Mesothelial cell of epicardium (in vitro differentiated cells): ENCODE measurements at places on chromosomes 11 and 22. TPM values are rescaled to one million over a fixed set of nuclear protein-coding genes. Genes with fewer than 3 reads are reported as not detected.
A peak's percentile ranks its signal among the peaks of the same experiment; 100 is the strongest.

GRCh38 chr11:126548581-126549550, 193.4 kb downstream of the ST3GAL4 start:
- DNase-seq = no peak

GRCh38 chr11:8213376-8213775, 44.6 kb upstream of the RIC3 start:
- DNase-seq = no peak

GRCh38 chr11:43396617-43397016, 37.9 kb downstream of the TTC17 start:
- DNase-seq = no peak

- no peak for DNase-seq
Observed at GRCh38 chr22:48585916-48586798, 1241.5 kb downstream of the BRD1 start.

BSCL2 gene
- 56.9 to 61.4 TPM (median 58.3 TPM) in 3 replicates for total RNA-seq

DNA sequence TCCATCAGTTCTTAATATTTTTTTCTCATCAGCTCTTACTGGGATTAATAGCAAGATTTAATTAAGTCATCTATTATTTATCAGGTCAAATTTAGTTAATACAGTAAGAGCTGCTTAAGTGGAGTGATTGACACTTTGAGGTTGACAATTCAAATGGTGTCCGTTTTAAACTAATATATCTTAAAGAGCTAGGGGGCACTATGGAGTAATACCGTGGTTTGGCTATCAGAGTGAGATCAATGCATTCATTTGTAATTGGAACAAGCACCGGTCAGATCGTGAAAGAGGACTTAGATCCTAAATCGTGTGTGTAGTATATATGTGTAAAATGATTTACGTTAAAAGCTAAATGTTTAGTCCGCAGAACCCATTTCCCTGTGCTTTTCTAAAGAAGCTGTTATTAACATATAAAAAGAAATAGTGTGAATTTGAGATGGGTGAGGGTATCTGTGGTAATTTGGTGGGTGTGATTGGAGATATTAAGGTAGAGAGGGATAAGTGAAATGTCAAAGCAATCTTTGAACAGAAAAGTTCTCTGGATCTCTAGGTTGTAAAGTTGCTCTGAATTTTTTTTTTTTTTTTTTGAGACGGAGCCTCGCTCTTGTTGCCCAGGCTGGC, 2.3 kb downstream of the SIK2 start:
- no peak for DNase-seq

DNA sequence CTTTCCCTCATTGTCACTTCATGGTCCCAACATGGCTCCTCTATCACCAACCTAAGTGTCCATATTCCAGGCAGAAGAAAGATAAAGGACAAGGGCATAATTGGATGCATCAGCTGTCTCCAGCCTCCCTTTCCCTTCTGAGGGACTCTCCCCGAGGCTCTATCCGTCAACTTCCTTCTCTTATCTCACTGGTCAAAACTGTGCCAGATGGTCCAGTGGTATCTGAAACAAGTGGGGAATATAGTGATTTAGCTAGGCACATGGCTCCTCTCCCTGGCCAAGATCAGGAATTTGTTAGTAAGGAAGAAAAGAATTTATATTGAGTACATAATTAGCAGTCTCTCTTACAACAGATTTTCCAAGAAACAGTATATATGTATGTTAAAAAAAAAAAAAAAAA, 12.6 kb upstream of the SPON1 start:
- no peak for DNase-seq

- no peak for DNase-seq
Observed at GRCh38 chr22:43094085-43094484, 4.9 kb upstream of the TTLL1 start.

- DNase-seq = peak; percentile 73
Observed at GRCh38 chr11:105609832-105610781, at the start of gene GRIA4. Gene GRIA4, plus strand, starts transcription at chr11:105610073. Its CDS starts 925 bp downstream, at chr11:105610998.

DNA sequence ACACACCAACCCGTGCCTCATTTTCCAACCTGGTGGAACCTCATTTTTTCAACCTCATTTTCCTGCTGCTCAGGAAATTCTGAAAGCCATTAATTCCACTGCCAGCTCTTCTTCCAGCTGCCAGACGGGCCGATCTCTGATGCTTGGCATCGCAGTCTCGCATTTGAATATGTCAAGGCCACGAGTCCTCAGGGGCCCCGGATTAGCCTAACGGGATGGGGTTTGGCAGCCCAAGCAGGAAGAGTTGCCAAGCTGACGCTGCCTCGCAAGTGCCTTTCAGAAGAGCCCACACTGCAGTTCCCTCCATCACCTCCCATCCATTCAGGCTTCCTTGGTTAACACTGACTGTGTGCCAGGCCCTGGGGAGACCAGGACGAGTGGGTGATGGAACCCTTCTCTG, 8.7 kb downstream of the RASD2 start:
- DNase-seq = no peak

DNA sequence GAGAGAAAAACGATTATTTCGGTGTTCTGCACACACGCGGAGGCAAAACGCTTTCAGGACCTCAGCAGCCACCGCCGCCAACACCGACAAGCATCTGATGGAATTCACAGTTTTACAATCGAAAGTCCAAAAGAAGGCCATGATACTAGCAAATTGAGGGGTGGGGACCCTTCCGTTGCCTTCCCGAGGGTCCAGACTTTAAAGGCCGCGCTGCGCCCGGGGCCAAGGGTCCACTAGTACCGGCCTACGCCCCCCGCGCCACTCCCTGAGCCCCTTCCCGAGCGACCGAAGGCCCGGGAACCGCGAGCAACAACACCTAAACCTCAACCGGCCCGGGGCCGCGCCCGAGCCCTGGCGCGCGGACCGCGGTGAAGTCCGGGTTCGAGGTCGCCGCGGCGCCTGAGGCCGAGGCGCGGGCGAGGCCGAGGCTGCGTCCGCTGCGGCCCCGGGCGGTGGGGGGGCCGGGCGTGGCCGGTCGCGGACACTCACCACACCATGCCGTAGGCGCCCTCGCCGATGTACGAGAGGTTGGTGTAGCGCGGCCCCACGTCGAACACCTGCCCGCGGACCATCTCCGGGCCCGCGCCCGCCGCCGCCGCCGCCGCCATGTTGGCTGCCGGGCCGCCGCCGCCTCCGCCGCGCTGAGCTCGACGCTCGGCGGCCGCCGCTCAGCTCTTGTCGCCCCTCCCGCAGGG, 465 bp downstream of the MAPK1 start:
- DNase-seq = peak; percentile 20

GRCh38 chr11:63508009-63508408, 2.1 kb downstream of the LGALS12 start:
- DNase-seq = no peak

DNA sequence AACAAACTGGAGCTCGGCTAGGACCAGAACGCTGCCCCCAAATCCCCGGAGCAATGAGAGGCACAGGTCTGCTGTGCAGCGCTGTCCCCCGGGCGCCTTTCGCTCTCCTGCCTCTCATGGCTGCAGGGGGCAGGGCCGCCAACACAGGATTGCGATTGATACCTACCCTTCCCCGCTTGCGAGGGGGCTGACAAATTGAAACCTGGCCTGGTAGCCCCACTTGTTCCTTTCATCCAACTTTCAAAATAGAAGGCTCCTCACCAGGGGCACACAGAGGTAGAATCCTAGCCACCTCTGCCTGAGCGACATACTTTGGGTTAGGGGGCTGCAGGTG, 642 bp upstream of the CASTOR1 start:
- no peak for DNase-seq

- no peak for DNase-seq
Observed at GRCh38 chr11:1760351-1761109, 3.2 kb downstream of the CTSD start.

- no peak for DNase-seq
Observed at GRCh38 chr22:44646668-44647067, 55.3 kb upstream of the PRR5 start.

VPS51 gene
- 95.7 to 114 TPM (median 113 TPM) in 3 replicates for total RNA-seq

SCYL1 gene
- total RNA-seq = 83.4 to 91.1 TPM (median 89.5 TPM) in 3 replicates

DNA sequence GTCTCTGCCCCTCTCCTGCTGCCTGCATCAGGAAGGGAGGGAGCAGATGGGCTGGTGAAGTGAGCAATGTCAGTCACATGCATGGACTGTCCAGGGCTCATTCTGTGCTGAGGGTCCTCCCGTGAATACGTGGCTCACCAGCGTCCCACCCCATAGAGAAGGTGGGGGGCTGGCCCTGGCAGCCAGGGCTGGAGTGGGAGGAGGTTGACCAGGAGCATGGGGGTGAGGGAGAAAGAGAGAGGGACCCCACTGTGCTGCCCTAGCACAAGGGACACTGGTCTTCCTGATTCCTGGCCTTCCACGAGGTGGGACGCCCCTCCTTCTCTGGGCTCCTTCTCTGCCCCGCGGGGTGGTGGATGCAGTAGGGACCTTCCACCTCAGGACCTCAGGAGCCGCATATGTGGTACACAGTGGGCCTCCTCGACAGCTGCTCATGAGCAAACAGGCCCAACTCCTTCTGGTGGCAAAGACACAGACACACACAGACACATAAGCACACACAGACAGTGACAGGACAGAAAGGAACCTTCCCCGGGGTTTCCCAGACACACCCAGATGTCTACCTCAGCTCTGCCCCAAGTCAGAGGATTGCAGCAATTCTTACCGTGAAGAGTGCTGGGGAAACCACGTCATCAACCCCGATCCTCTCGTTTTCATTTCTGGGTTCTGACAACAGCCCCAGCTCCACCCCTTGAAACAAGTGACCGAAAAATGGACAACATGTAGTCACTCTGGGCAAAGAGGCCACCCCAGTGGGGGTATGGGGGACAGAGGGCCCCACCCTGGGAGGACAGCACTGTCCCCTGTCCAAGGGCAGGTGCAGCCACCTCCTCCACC, 3.6 kb upstream of the APOBEC3A start:
- DNase-seq = no peak

- DNase-seq = peak; percentile 5
Observed at GRCh38 chr11:2698386-2699184, 1.2 kb downstream of the KCNQ1OT1 start.

MYEOV gene
- total RNA-seq = 1.9 to 2.6 TPM (median 2.1 TPM) in 3 replicates

HTR3B gene
- not detected in 3 replicates for total RNA-seq
